ENCODE measurements at places on chromosomes 4 and X. TPM values are rescaled to one million over a fixed set of nuclear protein-coding genes. Genes with fewer than 3 reads are reported as not detected.

DNA sequence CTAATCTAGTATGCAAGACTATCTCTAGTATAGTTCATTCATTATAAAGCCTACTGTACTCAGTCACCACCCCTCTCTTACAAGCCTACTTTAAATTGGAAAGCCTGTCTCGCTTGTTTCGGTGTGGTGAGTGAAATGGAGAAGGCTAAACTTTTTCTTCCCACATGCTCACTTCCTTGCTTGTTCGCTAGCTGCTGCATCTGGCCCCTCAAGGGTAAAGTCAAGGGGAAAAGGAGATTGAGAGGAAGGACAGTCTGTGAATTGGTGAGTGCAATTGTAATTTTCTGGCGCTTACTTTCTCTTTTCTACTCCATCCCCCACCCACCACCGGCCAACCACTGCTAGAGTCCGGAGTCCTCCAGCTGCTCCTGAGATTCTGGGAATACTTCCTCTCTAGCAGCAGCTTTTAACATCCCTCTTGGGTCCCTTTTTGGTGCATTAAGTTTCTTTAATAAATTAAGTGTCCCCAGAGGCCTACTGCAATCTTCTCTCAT, 12.1 kb upstream of the ARAP2 start:
- DNase-seq, result no peak

DNA sequence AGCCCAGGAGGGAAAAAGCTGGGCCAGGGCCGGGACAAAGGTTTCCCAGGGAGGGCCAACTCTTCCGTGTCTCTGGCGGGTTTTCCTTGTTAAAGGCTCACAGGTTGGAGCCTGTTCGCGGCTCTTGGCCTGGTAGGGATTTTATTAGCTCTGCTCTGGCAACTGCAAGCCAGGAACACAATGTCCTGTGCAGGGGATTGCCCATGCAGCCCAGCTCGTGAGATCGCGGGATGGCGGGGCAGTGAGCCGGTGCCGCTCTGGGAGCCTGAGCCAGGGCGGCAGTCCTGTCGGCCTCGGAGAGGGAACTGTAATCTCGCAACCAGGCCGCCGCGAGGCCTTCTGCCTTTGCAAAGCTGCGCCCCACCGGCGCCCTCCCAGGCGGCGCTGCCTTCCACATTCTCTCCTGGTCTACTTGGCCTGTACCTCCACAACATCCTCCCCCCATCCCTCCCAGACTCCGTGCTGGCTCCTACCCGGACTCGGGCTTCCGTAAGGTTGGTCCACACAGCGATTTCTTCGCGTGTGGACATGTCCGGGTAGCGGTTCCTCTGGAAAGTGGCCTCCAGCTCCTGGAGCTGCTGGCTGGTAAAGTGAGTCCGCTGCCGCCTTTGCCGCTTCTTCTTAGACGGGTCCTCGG, 2.1 kb downstream of the PITX2 start:
- no peak for DNase-seq

DNA sequence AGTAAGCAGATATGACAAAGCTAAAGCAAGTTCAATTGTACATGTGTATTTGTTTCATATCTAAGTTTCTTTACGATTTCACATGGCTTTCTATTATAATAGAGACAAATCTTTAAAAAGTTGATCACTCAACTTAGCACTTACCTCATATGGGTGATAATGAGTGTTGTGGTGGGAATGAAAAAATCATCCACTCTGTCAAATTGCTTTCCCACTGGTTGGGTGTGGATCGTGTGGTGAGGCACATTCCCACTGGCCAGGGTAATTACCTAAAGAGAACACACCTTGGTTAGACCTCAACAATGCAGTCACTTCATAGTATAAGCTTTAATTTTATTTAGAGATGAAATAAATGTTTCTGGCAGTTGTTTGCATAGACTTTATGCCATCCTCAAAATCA, 708.9 kb downstream of the FSTL5 start:
- DNase-seq, result no peak

DNA sequence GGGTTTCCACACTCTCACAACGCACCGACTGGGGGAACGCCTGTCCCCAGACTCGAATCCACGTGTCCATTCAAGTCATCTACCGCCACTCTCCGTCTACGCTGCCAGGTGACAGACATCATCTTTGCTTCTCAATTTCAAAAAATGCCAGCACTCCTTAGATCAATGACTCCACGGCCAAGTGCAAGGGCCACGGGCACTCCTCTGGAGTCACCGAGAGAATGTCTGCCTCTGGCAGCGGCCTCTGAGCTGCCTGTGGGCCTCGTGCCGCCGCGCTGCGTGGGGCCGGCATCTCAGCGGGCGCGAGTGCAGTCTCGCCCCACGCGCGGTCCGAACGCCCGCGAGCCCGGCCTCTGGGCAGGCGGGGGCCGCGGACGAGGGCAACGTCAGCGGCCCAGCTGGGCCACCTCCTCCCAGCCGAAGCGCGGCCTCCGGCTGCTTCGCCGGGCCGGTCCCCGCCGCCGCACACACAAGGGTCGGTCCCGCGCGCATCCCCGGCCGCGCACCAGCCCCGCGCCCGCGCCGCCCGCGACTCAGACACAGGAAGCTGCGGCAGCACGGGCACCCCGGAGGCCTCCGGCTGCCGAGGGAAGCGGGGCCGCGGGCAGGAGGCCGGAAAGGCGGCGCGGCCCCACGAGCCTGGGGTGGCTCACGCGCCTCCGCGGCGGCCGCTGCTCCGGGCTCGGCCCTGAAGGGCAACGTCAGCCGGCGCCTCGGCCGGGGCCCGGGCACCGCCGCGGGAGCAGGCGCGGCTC, 450 bp downstream of the ACSL1 start:
- DNase-seq, result no peak

- DNase-seq, result no peak
These were observed 623.4 kb downstream of the SPRY1 start for GRCh38 chr4:124019749-124020549.

CXCL13 gene
- 13.2 TPM for polyA plus RNA-seq

DNA sequence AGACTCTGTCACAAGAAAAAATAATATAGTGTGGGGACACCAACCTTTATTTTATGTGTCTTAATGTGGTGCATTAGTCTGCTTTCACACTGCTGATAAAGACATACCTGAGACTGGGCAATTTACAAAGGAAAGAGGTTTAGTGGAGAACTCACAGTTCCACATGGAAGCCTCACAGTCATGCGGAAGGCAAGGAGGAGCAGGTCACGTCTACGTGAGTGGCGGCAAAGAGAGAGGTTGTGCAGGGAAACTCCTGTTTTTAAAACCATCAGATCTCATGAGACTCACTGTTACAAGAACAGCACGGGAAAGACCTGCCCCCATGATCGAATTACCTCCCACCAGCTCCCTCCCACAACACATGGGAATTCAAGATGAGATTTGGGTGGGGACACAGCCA, 130.2 kb downstream of the AFF1 start:
- DNase-seq, result no peak

- no peak for DNase-seq
These were observed 615 bp downstream of the CACNA1F start for GRCh38 chrX:49232525-49232924.

DNA sequence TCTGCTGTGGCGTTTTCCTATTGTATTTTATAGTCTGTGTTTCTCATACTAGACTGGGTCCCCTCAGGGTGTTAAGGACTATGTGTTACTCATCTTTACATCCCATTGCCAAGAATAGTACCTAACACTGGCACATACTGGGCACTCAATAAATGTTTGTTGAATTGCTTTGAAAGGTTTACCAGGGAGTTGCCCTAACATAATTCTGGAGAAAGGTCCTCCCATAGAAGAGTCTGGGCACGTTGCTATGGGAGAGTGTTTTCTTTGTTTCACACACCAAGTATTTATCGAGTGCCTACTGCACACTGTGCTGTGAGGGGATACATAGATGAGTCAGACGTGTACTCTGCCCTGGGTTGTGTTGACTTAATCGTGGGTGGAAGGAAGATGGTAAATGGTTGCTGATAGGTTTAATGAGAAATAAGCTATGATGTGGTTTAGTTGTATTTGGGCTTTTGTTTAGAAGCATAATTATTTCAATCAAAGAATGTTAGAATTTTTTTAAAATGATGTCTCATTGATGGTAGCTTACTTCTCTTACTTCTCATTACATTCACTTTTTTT, 42.9 kb downstream of the AFF1 start:
- DNase-seq, result no peak

FRMD7 gene
- polyA plus RNA-seq, result 0.18 TPM

DNA sequence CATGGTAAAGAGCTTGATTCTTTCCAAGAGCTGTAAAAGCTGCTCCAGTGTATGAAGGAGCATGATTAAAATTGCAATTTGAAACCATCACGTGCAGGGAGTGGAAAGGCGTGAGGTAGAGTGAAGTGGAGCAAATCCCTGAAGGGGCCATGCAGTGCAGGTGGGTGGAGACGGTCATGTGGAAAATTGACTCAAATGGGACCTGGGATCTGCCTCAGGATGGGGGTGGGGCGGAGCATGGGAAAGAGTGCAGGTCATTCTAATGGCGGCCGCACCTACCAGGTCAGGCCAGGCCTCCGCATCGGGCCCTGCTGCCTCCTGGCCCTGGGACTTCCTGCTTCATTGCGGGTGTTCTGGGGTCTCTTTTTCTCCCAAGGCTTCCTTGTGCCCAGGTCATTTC, 25.3 kb upstream of the TRIM60 start:
- DNase-seq, result no peak

F11 gene
- not detected for polyA plus RNA-seq

HSFX4 gene
- polyA plus RNA-seq, result 0.61 TPM

DNA sequence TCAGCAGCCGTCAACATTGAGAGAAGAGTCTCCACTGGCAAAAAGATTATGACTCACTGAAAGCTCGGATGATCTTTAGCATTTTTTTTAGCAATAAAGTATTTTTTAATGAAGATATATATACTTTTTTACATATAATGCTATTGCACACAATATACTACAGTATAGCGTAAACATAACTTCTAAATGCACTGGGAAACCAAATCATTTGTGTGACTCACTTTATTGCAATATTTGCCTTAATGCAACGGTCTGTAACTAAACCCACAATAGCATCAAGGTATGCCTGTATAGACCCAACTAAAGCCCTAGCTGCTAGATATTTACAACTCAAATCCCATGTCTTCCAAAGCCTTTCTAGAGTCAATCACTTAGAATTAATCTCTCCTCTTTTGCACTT, 52.3 kb upstream of the EDNRA start:
- DNase-seq, result no peak

GRCh38 chr4:143021384-143021783, 163.3 kb upstream of the USP38 start:
- DNase-seq, result no peak

- DNase-seq, result peak; percentile 77
These were observed 131.4 kb downstream of the CHIC2 start for GRCh38 chr4:53932796-53933610.

DNA sequence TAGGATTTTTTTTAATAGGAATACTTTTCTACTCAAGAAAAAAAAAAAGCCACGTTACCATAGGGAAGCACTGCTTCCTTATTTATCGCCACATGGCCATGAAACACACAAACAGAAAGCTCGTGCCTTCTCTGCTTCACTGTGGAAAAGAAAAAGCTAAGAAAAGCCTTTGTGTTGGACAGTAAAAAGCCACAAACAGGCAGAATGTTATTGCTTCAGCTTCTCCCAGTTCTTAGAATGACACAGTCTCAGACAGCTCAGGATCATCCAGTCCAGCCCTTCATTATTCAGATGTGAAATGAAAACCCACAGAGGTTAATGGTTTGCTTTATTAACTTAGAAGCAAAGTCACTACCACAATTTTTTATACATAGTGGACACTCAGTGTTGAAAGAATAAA, 181.6 kb upstream of the NOCT start:
- DNase-seq, result no peak

DNA sequence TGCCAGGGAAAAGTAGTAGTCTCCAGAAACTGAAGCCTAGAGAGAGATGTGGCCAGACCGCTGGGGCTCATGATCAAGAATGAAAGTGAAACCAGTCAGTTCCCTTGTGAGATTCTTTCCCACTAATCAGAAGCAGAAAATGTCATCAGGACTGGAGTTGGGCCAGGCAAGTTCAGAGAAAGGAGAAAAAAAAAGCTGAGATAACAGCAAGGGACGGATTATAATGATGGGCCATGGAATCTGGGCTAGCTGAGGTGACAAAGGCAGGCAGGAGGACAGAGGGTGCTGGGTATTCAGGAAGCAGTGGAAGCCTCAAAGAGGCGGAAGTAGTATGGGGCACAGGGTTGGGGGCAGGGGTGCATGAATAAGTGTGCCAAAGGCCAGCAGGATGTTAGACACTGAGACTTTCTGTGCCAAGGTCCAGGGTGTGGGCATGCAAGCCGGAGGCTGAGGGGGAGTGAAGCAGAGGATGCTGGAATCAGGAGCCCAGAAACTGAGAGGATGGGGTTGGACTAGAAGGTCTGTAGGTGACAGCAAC, 2.5 kb downstream of the CXorf38 start:
- no peak for DNase-seq

DNA sequence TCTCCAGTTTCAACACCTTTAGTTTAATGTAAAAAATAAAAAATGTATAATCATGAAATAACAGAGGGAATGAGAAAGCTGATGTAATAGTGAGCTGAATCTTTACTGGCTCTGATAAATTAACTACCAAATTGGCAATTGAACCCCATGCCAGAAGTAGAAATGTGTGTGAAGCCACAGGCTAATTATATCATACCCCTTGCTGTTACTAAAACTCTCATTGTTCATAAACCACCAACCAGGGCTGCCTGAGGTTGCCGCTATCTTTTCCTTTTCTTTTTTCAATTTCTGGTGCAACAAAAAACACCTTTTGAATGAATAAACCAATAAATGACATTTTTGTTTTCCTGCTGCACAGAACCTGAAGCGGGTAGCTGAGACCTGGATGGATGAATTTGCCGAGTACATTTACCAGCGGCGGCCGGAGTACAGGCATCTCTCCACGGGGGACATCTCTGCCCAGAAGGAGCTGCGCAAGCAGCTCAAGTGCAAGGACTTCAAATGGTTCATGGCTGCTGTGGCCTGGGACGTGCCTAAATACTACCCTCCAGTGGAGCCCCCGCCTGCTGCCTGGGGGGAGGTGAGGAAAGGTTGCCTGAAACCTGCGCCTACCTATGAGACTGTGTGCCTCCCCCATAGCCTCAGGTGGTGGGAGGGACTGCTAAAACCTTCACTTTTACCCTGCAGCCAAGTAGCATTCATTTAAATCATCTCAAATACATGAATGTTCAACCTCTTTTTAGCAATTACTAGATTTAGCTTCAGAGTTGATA, 216.7 kb upstream of the GALNT7 start:
- no peak for DNase-seq

DNA sequence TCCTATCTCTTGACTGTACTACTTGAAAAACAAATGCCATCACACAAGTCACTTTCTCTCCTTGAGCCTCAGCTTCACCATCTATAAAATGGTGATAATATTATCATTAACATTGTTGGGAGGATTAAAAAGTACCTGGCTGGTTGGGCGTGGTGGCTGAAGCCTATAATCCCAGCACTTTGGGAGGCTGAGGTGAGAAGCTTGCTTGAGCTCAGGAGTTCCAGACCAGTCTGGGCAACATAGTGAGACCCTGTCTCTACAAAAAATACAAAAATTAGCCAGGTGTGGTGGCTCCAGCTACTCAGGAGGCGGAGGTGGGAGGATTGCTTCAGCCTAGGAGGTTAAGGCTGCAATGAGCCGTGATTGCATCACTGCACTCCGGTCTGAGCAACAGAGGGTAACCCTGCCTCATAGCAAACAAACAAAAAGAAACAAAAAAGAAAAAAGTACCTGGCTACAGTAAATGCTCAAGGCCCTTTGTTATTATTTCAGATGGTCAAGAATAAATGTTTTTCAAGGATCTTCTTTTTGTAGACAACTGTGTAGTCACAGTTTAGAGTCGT, 120.3 kb downstream of the CHRNA9 start:
- DNase-seq, result no peak

GC gene
- polyA plus RNA-seq, result not detected

CNGA1 gene
- polyA plus RNA-seq, result 0.94 TPM

NWD2 gene
- not detected for polyA plus RNA-seq

Data from forelimb muscle (tissue), 1 donor.